ENCODE measurements at places on chromosomes 12 and 14.

- peak; percentile 4 for DNase-seq
These were observed 274.1 kb downstream of the ALG10 start for GRCh38 chr12:34296143-34297041.

DNA sequence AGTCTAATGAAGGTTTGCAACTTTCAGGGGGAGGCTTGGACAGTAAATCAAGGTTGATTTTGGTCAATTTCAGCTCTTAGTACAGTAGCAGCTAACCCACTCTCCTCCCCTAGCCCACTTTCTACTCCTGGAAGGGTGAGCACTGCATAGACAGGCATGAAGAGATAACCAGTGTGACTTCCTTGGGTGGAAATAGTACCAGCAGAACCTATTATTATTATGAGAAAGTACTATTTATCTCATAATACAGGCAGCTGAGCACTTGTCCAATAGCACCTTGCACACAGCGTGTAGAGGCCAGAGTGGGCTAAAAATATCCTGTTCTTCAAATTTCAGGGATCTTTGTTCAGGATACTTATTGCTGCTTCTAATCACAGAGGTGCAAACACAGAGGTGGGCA is 96.2 kb upstream of the FKBP4 start:
- no peak for DNase-seq

DNA sequence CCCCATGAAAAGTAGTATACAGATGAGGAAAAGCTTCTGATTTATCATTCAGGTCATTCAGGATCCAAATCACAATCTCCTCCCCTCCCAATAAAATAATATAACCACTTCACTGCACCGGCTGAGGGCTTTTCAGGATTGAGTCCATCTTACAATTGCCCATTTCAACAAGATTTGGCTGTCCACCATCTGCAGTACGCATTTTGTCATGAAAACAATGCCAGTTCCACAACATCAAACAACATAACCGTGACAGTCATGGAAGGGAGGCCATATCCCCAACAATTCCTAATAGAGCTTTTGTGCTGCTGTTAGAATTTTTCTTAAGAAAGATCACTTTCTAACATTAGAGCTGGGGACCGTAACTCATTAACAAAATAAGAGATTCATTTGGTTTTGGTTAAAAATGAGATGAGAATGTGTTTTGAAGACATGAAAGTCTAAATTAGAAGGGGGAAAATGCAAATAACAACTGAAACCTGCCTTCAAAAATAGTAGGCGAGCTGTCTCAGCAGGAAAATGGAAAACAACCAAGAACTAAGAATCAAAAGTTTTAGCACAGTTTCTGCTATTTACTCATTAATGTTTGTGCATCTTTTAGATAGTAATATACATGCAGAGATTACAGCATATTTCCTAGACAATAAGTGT is 38.3 kb upstream of the TMTC2 start:
- no peak for DNase-seq

DNA sequence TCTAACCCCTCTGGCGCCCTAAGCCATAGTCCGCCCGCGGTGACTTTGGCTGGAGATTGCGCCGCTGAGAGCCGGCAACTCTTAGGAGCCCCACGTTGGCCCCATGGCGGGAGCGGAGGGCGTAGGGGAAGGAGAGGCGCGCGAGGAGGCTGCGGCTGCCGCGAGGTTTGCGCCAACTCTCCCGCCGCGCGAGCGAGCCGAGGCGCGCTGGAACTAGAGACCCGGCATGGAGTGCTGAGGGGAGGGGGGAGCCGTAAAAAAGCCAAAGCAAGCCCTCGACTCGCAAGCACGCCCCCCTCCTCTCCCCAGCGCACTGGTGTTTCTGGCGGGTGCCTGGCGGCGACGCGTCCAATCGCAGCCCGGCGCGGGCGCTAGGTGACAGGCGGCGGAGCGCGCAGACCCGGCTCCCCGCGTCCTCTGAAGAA is at the start of gene SYT10:
TSS of gene SYT10 (minus strand) at position 233 of the 425 bp plus-strand sequence. CDS start 297 bp downstream, outside the sequence.
- DNase-seq: no peak

DNA sequence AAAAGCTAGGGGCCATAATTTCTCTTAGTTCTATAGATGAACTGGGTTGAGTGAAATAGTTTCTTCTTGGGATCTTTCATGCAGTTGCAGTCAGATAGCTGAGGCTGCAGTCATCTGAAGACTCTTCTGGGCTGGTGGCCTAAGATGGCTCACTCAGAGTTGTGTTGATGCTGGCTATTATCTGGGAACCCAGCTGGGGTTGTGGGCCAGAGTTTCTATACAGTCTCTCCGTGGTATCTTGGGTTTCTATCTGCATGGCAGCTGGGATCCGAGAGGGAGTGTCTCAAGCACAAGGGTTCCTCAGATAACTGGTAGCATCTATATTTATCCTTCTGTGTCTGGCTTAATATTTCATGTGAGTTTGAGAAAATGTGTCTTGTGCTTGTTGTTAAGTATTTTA is 21.1 kb downstream of the AVPR1A start:
- DNase-seq: no peak

DNA sequence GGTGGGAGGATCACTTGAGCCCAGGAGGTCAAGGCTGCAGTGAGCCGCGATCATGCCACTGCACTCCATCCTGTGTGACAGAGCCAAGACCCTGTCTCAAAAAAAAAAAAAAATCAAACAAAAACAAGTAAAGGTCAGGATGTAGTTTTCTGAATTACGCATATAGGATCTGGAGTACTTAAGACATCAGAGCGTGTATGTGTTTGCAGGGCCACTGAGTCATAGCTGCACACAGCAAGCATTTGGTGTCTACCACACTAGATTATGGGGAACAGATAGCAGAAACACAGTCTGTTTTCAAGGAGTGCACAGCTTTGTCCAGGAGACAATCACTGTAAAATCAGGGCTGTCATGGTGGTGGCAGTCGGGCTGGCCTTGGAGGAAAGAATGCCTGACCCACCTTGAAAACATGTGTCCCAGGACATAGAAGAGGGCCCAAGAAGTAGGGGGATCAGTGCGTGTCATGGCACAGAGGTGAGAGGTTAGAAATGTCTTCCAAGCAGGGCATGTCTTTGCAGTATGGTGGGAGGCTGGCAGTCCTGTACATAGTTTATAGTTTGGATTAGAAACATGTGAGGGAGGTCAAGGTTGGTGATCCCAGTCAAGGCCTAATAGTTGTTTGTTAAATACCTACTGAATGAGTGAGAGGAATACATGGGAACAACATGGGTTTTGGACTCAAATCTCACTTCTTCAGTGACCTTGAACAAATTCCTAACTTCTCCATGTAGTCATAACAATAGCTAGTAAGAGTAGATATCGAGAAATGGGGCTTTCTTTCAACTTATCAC is 23.6 kb upstream of the C12orf71 start:
- DNase-seq: no peak

GRCh38 chr12:125381373-125381772 is 316.1 kb downstream of the AACS start:
- no peak for DNase-seq

- DNase-seq: no peak
These were observed 52.5 kb downstream of the MAPKAPK5 start for GRCh38 chr12:111894556-111894955.

- no peak for DNase-seq
These were observed 209.1 kb downstream of the FOXN3 start for GRCh38 chr14:89207925-89208328.

GRCh38 chr12:5965950-5966383 is 20.9 kb upstream of the ANO2 start:
- DNase-seq: peak; percentile 48

DNA sequence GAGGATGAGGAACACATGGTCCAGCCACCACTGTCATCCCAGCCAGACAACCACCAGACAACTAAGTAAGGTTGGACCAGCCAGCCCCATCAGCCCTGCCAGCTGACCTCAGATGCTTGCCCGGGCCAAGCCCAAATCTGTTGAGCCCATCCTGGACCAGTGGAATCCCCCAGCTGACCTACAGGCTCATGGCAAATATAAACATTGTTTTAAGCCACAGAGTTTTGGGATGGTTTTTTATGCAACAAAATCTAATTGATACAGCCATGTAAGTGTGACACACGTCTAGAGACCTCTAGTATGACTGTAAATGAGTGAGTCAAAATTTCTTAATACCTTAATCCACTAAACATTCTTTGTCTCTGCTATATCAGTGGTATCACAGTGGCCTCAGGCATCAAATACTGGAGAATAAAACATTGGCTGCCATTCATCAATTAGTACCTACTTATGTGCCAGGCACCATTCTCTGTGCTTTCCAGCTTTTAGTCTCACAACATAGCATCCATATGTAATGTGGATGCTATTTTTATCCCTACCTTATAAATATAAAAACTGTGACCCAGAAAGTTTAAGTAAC is 24.2 kb upstream of the NT5DC3 start:
- DNase-seq: no peak

- no peak for DNase-seq
These were observed 27.3 kb downstream of the MTA1 start for GRCh38 chr14:105446971-105447370.

DNA sequence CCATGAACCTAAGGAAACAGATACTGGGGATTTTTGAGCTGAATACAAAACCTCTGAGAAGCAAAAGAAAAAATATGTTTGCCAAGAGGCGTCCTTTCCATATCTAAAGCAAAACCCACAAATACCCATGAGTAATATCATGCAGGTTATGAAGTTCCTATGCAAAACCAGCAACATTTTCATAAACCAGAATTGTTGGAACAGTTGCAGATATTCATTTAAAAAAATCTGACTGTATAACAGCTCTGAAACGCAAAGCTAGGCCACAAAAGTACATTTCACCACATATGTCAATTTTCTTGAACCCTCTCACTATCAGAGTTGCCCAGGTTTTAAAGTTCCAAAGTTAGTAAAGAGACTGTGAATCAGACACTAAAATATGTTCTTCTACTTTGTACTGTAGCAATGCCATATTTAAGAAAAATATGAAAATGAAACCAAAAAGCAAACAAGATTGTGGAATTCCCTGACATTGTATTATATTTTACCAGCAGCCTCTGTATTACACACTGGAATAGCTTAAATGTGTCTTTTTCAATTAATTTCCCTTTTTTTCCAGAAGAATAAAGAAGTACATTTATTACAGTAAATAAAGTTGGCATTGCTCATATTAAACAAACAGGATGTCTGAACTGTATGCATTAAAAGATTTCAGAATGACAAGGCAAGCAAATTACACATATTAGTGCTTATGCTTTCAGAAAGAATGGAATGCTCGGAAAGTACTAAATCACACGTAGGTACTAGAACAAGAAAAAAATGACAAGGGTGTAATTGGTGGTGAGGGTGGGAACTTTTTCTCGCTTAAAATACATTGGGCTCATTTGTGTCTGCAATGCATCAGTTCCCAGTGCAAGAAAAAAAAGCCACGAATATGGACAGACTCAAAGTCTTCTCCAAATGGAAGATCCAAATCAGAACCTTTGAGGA is 33.6 kb upstream of the HIF1A start:
- DNase-seq: no peak

GRCh38 chr14:49396801-49397200 is 189.4 kb downstream of the RPS29 start:
- DNase-seq: no peak

DNA sequence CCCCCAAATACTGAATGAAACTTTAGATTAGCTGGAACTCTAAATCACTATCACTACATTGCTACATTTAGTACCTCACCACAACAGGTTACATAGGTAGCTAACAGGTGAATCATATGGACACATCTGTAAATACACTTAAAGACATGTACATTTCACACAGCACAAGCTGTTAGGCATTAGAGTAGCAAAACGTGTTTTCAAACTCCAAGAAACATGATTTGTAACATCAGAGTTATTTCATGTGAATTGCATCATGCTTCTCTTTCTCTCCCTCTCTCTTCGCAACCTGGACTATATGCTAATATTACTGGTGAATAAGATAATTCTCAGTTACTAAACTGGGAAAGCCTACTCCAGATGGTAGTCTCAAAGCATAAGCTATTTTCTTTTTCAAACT is 4.3 kb downstream of the SEL1L start:
- no peak for DNase-seq

- no peak for DNase-seq
These were observed 12.2 kb downstream of the CMTM5 start for GRCh38 chr14:23388996-23389395.

GRCh38 chr14:95527387-95528002 is 7.4 kb upstream of the GLRX5 start:
- DNase-seq: peak; percentile 49

DNA sequence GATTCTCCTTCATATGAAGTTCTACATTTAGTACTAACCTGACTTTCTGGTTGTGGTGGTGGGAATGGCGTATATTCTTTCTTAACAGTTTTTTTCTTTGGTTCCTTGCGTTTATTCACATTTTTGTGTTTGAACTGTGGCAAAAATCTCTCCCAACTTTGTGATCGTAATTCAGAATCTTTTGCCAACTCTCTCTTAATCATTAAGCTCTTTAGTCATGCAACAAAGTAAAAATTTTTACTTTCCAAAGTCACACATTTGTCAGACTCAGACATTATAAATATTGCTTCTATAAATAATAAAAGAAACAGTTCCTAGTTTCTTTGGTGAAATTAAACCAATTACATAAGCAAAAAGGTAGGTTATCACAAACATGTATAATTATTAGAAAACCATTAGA is 7.5 kb downstream of the KRR1 start:
- no peak for DNase-seq

- no peak for DNase-seq
These were observed 1.8 kb upstream of the COX14 start for GRCh38 chr12:50110127-50110761.

- DNase-seq: no peak
These were observed 13.8 kb upstream of the EEA1 start for GRCh38 chr12:92942905-92943304.

DNA sequence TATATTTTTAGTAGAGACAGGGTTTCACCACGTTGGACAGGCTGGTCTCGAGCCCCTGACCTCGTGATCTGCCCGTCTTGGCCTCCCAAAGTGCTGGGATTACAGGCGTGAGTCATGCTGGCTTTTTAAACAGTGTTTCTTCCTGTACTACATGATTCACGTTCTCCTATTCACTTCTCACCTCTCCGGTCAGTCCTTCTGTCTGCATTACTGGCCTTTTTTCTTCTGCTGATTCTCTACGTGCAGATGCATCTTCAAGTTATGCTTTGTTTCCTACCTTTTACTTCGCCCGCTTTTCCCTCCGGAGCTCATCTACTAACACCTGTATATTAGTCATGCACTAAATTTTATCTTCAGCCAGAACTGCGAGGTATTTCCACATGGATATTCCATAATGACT is 296.2 kb upstream of the FLRT2 start:
- DNase-seq: no peak

Measured in activated naive CD4-positive, alpha-beta T cell treated with anti-CD3 and anti-CD28 coated beads, Interleukin-2, amount 50 U/mL, for 16 hours (primary cell).